Lung microvascular endothelial cell (primary cell): ENCODE measurements at places on chromosomes 2 and 18. TPM values are rescaled to one million over a fixed set of nuclear protein-coding genes. Genes with fewer than 3 reads are reported as not detected.

- no peak for DNase-seq
Observed at GRCh38 chr2:227054006-227054405, 110.0 kb downstream of the COL4A4 start.

GRCh38 chr2:179082697-179083096 is 32.8 kb upstream of the CCDC141 start:
- DNase-seq: no peak

- no peak for DNase-seq
Observed at GRCh38 chr18:54052259-54052658, 172.2 kb downstream of the MBD2 start.

DNA sequence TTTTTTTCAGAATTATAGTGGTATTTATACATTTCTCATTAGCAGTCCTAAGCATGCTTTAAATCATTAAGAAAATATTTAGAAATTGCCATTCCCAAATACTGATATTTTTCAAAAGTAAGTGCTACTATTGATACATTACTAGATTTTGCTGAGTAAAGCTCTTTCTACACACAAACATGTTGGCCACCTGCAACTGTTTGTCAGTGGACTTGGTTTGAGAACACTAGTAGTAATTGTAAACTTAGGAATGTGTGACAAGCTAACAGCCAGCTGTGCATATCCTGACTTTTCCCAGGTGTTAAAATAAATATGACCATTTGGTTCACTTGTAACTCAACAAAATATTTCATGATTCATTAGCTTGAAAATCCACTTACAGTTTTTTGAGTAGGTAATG is 103.1 kb downstream of the MSTN start:
- no peak for DNase-seq

The TFCP2L1 gene
- not detected in 2 replicates for total RNA-seq

The GKN2 gene
- not detected in 2 replicates for total RNA-seq

The CPO gene
- total RNA-seq: not detected in 2 replicates
